T-helper 2 cell treated with Interferon-gamma antibody and Interleukin-4, amounts not matched to agents 5 μg/mL and 100 μg/mL, for 36 hours (primary cell): ENCODE measurements at places on chromosomes 4 and X.

DNA sequence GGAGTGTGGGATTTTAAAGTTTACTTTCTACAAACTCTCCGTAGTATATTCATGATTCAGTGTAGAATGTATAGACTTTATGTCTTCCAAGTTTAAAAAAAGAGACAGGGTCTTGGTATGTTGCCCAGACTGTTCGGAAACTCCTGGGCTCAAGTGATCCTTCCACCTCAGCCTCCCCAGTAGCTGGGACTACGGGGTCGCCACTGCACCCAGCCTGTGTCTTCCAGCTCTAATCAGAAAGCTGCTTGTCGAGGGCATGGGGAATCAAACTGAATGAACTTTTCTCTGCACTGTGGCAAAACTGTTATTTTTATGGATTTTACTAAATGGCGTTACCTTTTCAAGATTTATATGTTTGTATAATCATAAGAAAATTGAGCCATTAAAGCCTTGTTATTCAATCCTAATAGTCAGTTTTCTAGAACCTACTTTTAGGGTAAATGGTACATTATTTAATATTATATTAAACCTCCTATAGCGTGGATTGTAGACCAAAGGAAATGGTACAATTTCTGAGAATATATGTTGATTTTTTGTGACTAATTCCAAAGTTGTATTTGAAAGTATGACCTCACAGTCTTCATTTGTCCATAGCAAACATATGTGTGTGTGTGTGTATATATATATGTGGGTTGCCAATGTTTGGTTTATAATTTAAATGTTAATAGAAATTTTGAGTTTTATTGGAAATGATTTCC lies 1.1 kb downstream of the BLOC1S4 start:
- H3K4me1 ChIP-seq: peaks cover 31% of the 10 kb centered on the region
- peaks cover 13% of the 10 kb centered on the region for H3K36me3 ChIP-seq
- H3K4me3 ChIP-seq: peak overlapping the region; percentile 93
- H3K27me3 ChIP-seq: peaks cover 4% of the 10 kb centered on the region

- no peak for DNase-seq
- H3K36me3 ChIP-seq: no peaks in the 10 kb centered on the region
- no peak overlapping the region for H3K27ac ChIP-seq
- no peak overlapping the region for H3K4me3 ChIP-seq
- H3K4me1 ChIP-seq: no peaks in the 10 kb centered on the region
These were observed 14.1 kb upstream of the BRS3 start for GRCh38 chrX:136473663-136474062.

- no peak overlapping the region for H3K27ac ChIP-seq
- no peak for DNase-seq
- no peaks in the 10 kb centered on the region for H3K4me1 ChIP-seq
- H3K4me3 ChIP-seq: no peak overlapping the region
These were observed 1384.8 kb downstream of the FAM133A start for GRCh38 chrX:95058815-95059214.

GRCh38 chr4:140837736-140838135 lies 81.6 kb upstream of the TBC1D9 start:
- no peak overlapping the region for H3K4me3 ChIP-seq
- H3K4me1 ChIP-seq: no peaks in the 10 kb centered on the region

DNA sequence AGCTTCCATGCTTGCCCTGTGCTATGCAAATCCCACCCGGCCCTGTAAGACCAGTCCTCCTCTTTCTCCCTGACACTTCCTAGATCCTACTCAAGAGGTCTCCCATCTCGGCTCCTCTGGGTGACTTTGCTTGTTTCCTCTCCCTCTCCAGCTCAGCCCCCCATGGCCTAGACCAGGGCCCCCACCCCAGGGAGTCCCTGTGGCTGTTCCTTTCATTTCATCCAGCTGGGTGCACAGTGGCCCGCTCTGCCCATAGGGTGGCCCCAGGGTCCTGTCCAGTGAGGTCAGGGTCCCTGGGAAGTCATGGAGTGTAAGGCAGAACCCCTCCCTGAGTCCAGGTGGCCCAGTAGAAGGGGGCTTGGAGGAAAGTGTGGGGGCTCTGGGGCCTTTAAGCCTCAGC lies 52.3 kb upstream of the NKX1-1 start:
- peaks cover 11% of the 10 kb centered on the region for H3K27me3 ChIP-seq
- no peak overlapping the region for H3K4me3 ChIP-seq
- no peak for DNase-seq
- no peak overlapping the region for H3K27ac ChIP-seq
- H3K4me1 ChIP-seq: no peaks in the 10 kb centered on the region
- no peaks in the 10 kb centered on the region for H3K36me3 ChIP-seq

DNA sequence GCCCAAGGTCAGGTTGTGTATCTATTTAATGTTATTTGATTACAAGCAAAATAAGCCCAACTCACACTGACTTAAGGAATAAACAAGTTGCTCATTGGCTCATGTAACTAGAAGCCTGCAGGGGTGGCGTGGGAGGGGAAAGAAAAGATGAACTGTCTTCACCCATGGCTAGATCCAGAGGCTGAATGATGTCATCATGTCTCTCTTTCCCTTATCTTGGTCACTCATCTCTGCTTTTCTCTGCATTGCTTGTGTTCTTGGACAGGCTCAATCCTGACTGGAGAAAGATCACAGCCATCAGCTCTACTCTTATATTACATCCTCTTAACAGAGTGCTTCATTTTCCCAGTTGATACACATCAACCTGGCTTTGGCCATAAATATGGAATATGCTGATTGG lies 290.0 kb upstream of the DIAPH2 start:
- no peaks in the 10 kb centered on the region for H3K36me3 ChIP-seq
- no peak overlapping the region for H3K4me3 ChIP-seq
- DNase-seq: no peak
- no peak overlapping the region for H3K27ac ChIP-seq
- no peaks in the 10 kb centered on the region for H3K4me1 ChIP-seq

GRCh38 chrX:51494409-51494808 lies 2.0 kb downstream of the NUDT11 start:
- H3K4me3 ChIP-seq: peak overlapping the region; percentile 87
- peaks cover 5% of the 10 kb centered on the region for H3K4me1 ChIP-seq
- H3K27me3 ChIP-seq: peaks cover 12% of the 10 kb centered on the region
- H3K36me3 ChIP-seq: no peaks in the 10 kb centered on the region

GRCh38 chr4:43282534-43282933 lies 390.0 kb downstream of the GRXCR1 start:
- no peak for DNase-seq
- no peaks in the 10 kb centered on the region for H3K36me3 ChIP-seq
- no peaks in the 10 kb centered on the region for H3K27me3 ChIP-seq
- no peaks in the 10 kb centered on the region for H3K4me1 ChIP-seq
- H3K4me3 ChIP-seq: no peak overlapping the region

DNA sequence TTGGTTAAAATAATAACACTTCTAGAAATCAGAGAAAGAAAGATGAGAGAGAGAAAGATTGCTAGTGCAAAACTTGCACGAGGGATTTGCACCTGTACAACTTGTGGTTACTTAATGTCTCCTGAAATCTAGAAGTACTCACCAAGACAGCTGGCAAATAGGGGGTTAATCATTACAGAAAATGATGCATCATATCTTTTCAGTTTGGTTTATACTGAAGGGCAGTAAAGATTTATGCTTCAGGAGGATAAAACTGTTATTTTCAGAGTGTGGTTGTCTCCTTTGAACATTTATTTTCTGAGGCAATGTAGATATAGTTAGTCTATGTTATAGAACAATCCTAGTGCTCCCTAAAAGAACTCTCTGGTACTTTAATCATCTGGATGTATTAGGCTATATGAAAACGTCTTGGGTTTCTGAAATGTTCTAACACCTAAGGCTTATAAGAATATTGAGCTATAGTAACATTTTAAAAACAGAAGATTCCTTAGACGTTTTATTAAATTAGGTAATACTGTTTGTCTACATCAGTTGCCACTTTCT lies 13.3 kb downstream of the ATOH1 start:
- H3K4me1 ChIP-seq: no peaks in the 10 kb centered on the region
- H3K27ac ChIP-seq: no peak overlapping the region
- no peak overlapping the region for H3K4me3 ChIP-seq
- no peak for DNase-seq
- no peaks in the 10 kb centered on the region for H3K27me3 ChIP-seq

DNA sequence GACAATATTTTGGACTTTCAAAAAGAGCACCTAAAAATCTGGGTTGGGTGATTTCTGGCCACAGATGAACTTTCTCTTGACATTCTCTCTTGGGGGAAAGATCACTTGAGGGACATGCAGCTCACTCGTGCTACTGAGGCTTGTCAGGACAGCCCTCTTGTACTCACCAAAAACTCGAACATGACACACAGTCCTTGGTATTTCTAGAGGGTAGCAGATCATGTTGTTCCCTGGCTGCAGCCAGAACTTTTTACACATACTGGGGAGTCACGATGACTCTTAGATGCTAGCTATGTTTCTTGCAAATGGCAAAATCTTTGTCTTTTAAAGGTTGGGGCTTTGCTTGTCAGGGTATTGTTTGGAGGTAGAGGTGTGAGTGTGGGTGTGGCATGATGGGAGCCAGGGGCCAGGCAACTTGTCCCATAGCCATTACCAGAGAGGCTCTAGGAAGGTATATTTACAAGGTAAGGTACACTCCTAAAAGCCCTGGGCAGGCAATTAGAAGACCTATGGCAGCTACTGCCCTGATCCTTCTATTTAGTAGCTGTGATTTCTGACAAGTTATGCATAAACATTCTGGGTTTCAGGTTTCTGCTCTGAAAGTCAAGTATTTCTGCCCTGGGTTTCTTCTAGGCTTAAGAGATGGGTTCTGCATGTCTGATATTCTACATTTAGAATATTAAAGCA lies 241.7 kb upstream of the TLL1 start:
- no peaks in the 10 kb centered on the region for H3K4me1 ChIP-seq
- DNase-seq: no peak

DNA sequence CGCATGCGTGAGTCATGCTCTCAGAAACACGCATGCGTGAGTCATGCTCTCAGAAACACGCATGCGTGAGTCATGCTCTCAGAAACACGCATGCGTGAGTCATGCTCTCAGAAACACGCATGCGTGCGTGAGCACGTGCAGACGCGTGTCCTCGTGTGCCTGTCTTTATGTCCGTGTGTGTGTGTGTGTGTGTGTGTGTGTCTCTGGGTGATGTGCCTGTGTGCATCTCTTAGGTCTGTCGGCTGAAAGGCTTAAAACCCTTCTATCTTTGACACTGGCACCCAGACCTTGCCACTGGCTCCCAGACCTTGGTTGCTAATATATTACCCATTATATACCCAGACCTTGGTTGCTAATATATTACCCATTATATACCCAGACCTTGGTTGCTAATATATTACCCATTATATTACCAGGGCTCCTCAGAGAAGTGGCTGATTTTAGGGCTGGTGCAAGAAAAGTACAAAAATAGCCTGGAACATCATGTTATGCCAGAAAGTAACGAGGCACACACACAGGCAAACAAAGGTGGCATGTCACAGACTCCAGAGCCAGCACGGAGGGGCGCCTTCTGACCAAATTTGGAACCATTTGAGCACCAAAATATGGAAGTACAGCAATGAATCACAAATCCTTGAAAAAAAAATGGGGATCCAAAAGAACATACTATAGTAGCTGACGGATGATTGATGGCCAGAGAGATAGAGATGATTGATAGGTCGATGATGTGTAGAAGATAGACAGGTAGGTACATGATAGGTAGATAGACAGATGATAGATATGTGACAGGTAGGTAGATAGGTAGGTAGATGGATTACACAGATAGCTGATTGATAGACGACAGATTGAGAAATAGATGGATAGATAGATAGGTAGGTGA lies 19.2 kb upstream of the ADRA2C start:
- H3K27me3 ChIP-seq: peaks cover 17% of the 10 kb centered on the region
- H3K27ac ChIP-seq: no peak overlapping the region
- H3K4me3 ChIP-seq: no peak overlapping the region

DNA sequence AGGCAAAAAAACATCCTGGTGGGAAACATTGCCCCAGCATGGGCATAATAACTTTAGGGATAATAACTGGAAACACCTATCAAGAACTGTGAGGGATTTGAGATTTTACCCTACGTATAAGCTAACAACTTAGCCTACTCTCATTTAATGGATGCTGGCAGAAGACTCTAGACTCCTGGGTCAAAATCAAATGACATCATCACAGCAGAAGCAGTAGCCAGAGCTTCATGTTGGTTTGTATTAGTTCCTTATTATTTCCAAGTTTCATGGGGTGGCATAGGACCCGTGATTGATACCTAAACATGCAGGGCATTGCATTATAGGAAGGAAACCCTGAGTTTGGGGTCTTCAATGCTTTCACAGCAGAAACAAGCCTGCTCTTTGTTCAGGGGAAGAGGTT lies 4.6 kb downstream of the TCEAL9 start:
- H3K27me3 ChIP-seq: peaks cover 2% of the 10 kb centered on the region
- H3K36me3 ChIP-seq: no peaks in the 10 kb centered on the region
- no peak overlapping the region for H3K4me3 ChIP-seq
- no peak for DNase-seq

DNA sequence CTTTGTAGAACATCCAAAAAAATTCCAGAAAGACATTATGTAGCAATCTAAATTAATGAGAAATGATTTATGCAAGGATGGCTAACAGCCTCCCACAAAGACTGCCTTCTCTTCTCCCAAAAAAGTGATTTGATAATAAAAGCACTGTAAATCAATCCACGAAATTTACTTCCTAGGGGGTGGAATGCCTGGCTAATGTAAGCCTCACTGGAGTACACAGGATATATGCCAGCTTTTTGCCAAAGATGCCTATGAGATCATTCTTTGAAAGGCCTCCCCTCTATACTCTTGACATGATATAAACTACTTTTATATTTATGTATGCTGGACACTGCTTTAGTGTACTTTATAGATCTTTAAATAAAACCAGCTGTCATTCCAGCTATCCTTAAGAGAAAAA lies 211.1 kb downstream of the ADAMTS3 start:
- no peaks in the 10 kb centered on the region for H3K27me3 ChIP-seq
- H3K4me1 ChIP-seq: no peaks in the 10 kb centered on the region
- H3K4me3 ChIP-seq: no peak overlapping the region
- DNase-seq: no peak
- H3K27ac ChIP-seq: no peak overlapping the region

DNA sequence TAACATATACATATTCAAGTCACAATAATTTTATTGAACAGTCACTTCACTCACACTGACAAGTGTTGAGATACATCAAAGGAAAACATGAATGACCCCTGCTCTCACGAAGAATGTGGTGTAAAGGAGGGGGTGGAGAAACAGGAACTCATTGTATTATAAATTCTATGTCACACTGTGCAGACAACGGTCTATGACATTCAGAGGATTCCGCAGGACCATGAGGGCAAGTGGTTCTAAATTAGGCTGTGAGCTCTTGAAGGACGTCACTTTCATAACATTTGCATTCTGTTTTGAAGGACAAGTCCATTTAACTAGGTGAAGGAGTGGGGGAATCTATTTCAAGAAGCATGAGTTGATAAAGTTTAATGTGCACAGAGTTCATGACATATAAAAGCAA lies 415.2 kb upstream of the HS3ST1 start:
- no peaks in the 10 kb centered on the region for H3K36me3 ChIP-seq
- no peak overlapping the region for H3K4me3 ChIP-seq
- H3K4me1 ChIP-seq: no peaks in the 10 kb centered on the region
- H3K27me3 ChIP-seq: no peaks in the 10 kb centered on the region
- no peak overlapping the region for H3K27ac ChIP-seq
- no peak for DNase-seq

GRCh38 chr4:158322109-158322508 lies 111.8 kb downstream of the TMEM144 start:
- H3K27ac ChIP-seq: no peak overlapping the region
- H3K4me3 ChIP-seq: no peak overlapping the region
- no peak for DNase-seq
- H3K27me3 ChIP-seq: no peaks in the 10 kb centered on the region
- no peaks in the 10 kb centered on the region for H3K36me3 ChIP-seq

GRCh38 chr4:73187325-73187724 lies 71.3 kb downstream of the ANKRD17 start:
- H3K27ac ChIP-seq: no peak overlapping the region
- peaks cover 10% of the 10 kb centered on the region for H3K4me1 ChIP-seq
- H3K27me3 ChIP-seq: no peaks in the 10 kb centered on the region
- H3K36me3 ChIP-seq: peaks cover 33% of the 10 kb centered on the region

GRCh38 chrX:108348525-108348924 lies 89.7 kb downstream of the COL4A6 start:
- H3K4me1 ChIP-seq: no peaks in the 10 kb centered on the region
- H3K36me3 ChIP-seq: no peaks in the 10 kb centered on the region
- DNase-seq: no peak
- no peak overlapping the region for H3K27ac ChIP-seq
